Fibroblast of upper back skin (primary cell): ENCODE measurements at places on chromosomes 12 and 14.

DNA sequence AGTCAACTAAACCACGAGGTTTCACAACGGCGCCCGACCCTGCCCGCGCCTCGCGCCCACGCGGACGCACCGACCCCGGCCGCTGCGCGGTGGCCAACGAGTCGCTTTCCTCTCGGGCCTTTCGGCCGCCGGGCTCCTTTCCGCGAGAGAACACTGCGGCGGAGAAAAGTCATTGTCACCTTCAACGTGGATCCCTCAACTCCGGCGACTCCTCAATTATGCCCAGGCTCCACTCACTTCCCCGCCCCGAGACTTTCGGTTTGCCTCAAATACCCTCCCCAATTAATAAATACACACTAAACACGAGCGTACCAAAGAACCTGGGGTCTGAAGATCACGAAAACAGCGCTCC, 450 bp downstream of the SINHCAF start:
- DNase-seq, result no peak

- peak; percentile 97 for DNase-seq
Measured at GRCh38 chr12:19946550-19946949, 421.8 kb upstream of the PDE3A start.

GRCh38 chr12:44571006-44571550, 305.0 kb downstream of the NELL2 start:
- DNase-seq, result no peak

- no peak for DNase-seq
Measured at GRCh38 chr14:59836116-59836515, 34.5 kb downstream of the RTN1 start.

DNA sequence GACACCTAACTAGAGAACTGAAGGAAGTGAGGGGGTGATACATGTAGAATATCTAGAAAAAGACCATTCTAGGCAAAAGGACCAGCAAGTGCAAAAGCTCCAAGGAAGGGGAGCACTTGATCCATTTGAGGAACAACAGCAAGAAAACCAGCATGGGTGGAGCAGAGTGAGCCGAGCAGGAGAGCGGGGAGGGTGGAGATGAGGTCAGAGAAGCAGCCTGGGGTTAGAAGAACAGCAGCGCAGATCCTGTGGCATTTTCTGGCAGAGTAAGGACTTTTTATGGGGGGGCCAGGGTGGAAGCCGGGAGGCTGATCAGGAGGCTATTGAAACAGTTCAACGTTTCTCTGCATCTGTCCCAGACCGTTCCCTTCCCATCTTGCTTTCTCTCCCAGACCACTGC, 24.5 kb upstream of the TMCC3 start:
- DNase-seq, result no peak

- DNase-seq, result no peak
Measured at GRCh38 chr12:125983784-125984500, 918.7 kb downstream of the AACS start.

GRCh38 chr14:94769391-94770250, at the start of gene GSC:
TSS of gene GSC (minus strand) at chr14:94770113. CDS start at chr14:94770015, 98 bp downstream.
- peak; percentile 37 for DNase-seq

- DNase-seq, result no peak
Measured at GRCh38 chr12:78870539-78870938, 6.0 kb downstream of the SYT1 start.

GRCh38 chr14:24092110-24092504, 2.0 kb upstream of the PCK2 start:
- no peak for DNase-seq

DNA sequence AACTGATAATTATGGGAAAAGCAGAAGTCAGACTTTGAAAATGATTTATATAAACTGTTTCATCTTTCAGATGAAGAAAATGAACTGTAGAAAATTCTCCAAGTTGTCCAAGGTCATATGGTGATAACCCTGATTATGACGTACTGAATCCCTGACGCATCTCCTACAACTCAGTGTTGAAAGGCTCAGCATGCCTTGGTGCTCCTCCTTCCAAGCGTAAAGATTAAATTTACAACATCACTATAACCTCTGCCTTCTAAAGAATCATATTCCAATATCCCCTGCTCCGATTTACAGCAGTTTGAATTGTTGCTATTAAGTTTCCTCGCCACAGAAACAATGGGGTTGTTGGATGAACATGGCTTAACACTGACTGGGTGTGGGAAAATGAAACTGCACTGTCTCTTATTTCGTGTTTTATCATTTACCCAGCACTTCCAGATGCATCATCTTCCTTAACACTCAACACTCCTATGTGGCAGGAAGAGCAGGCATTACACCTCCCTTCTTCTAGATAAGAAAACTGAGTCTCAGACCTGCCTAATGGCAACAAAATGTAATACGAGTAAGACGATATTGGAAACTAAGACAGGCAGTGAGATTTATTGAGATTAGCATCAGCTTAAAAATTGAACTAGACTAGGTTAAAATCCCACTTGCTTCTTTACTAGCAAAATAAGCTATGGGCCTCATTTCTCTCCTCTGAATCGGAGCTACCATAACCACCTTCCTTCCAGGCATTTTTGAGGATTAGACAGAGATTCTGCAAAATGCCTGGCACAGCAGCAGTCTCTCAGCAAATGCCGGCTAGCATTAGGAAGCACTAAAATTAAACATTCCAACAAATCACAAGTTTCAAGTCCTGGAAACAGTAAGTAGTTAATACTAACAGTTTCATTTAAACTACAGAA, 74.2 kb downstream of the PPM1H start:
- DNase-seq, result no peak

DNA sequence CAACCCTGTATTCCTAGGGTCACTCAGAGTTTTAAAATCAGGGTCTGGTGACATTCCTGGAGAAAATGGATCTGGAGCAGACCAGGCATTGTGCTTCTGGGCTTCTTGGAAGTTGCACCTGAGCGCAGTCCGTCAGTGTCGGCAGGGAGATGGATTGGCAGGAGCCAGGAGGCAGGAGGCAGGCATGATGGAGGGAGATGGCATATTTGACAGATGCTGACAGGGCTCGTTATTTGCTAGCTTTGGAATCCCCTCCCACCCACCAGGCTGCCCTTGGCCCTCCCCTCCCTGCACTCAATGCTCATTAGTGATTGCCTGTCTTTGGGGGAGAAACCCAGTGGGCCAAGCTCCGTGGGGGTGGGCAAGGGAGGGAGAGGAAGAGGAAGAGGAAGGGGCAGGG, 4.7 kb downstream of the CISTR start:
- no peak for DNase-seq

- no peak for DNase-seq
Measured at GRCh38 chr12:127742231-127742630, 524.7 kb upstream of the TMEM132C start.

DNA sequence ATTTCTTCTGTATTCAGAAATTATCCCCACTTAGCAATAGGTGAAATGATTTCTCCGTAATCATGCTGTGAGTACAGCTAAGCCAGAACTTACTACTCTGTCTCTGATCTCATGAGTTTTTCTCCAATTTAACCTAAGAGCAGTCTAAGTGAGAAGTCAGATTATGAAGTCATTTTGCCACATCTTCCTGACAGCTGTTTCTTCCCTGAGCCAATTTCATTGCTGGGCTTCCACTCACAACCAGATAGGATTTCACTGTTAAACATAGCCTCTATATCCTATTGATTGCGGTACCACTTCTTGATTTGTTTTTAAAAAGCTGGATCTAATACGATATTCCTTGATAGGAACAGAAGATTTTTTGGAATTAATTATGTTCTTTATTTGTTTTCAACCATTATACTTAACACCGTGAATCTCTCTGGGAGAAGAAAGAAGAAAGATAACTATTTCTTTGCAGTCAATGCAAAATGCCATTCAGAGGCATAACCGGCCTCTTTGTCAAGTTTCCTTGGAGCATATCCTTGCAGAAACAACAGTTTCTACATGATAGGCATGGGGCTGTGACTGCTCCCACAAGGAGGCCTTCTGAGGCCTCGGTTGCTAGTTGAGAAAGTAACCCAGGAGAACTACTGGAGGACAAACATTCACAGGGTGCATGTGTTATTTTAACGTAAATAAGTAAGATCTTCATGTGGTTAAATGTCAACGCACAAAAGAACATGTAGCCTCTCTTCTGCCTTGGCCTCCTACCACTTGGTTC, 212.2 kb downstream of the NPAS3 start:
- DNase-seq, result no peak

DNA sequence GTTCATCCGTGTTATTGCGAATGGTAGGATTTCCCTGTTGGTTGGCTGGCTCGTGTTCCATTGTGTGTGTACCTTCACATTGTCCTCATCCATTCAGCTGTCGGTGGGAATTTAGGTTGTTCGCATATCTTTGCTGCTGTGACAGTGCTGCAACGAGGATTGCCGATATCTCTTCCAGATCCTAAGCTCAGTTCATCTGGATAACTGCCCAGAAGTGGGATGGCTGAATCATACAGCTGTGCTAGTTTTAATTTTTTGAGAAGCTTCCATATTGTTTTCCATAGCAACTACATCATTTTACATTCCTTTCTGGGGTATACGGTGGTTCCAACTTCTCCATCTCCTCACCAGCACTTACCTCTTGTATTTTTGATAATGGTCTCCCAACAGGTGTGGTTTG, 292.8 kb upstream of the SFSWAP start:
- DNase-seq, result no peak

- peak; percentile 53 for DNase-seq
Measured at GRCh38 chr14:81406863-81407262, 6.7 kb upstream of the STON2 start.

DNA sequence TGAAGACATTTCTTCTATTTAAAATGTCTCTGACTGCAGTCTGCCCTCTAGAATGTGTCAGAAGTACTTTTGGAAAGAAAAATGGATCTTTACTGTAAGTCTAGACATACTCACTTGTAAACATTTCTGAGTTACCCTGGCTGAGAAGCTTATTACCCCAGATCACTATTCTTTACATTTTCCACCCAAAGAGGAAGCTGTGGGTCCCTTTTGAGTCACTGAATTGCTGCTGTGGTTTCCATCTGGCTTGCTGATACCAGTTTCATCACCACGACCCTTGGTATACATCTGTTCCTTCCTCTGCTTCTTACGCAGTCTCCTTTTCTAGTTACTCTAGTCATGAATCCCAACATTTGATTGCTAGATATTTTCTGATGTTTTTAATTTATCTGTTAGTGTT, 20.2 kb upstream of the CLEC4D start:
- no peak for DNase-seq

DNA sequence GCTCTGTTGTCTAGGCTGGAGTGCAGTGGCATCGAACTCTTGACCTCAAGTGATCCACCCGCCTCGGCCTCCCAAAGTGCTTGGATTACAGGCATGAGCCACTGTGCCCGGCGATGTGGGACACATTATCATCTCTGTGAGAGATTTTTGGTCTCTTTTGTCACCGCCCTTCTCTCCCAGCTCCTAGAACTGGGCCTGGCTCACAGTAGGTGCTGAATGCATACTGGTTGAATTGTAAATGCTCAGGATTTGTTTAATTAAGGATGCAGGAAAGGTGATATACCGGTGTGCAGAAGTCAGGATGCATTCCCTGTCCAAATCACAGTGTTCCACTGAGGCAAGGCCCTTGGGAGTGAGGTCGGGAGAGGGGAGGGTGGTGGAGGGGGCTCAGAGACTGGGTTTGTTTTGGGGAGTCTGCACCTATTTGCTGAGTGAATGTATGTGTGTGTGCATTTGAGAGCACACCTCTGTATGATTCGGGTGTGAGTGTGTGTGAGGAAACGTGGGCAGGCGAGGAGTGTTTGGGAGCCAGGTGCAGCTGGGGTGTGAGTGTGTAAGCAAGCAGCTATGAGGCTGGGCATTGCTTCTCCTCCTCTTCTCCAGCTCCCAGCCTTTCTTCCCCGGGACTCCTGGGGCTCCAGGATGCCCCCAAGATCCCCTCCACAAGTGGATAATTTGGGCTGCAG, 1.0 kb upstream of the KRT18 start:
- no peak for DNase-seq

GRCh38 chr12:29073631-29074239, 75.3 kb upstream of the FAR2 start:
- peak; percentile 57 for DNase-seq

- peak; percentile 74 for DNase-seq
Measured at GRCh38 chr14:65910108-65910786, 497.7 kb downstream of the FUT8 start.

DNA sequence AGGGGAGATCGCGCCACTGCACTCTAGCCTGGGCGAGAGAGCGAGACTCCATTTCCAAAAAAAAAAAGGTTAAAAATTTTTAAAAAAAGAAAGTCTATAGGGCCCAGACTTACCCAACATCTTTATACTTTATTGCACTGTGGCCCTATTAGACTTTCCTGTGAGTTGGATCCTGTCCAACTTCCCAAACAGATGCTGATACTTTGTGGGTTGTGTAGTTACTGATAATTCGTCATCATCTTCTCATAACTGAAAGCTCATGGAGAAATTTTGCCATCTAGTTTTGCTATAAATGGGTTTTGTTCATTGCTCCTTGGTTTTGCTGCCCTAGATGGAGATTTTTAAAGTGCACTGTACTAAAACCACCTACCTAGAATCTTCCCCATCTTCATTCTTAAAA, 31.1 kb downstream of the APOBEC1 start:
- no peak for DNase-seq

- DNase-seq, result peak; percentile 99
Measured at GRCh38 chr12:124774462-124775167, 89.0 kb downstream of the SCARB1 start.

DNA sequence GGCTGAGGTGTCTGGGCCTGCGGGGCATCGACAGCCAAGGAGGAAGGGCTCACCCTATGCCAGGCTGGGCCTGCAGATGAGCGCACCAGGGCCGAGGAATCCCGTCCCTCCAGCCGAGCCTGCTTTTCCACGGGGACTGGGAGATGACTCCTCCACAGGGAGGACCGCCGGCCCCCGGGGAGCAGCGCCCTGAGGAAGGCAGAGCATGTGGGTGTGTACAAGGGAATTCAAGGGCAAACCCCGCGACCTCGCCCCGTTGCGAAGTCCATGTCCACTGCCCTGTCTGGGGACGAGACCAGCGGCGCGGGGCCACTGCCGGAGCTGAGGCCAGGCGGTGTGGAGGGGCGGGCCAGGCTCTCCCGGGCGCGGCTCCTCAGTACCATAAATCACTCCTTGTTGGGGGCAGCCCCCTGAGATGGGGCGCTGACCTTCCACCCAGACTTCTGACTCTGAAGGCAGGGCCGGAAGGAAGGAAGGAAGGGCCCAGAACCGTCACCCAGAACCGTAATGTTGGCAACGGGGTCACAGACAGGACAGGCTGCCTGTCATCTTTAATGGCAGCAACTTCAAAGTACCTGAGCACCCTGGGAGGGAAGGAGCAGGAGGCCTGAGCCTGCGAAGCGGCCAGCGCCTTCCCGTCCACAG, 52.5 kb downstream of the RNF34 start:
- DNase-seq, result no peak

DNA sequence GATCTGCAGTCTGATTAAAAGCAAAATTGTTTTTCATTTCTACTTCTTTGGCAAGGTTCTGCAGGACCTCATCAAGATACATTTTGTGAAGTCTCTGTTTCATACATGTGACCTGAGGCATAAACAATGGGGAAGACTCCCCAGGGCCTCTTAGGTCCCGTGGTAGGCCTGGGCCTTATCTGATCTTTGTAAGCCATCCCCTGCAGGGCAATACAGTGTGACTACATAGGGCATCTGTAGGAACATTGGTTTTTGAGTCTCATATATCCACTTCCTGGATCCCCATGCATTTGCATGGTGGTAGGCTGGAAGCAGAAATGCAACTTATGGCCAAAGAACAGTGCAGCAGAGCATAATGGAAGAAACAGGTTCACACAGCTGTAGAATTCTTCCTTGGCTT, 6.0 kb downstream of the FAR2 start:
- no peak for DNase-seq
